ENCODE measurements at places on chromosomes 5 and 9.
A peak's percentile ranks its signal among the peaks of the same experiment; 100 is the strongest.

- DNase-seq, result no peak
These were observed 617 bp downstream of the PTPN3 start for GRCh38 chr9:109497226-109498153.

GRCh38 chr9:91246846-91247245, 114.9 kb downstream of the AUH start:
- no peak for DNase-seq

- no peak for DNase-seq
These were observed 155.7 kb downstream of the FBXL7 start for GRCh38 chr5:15655683-15656082.

GRCh38 chr9:91805031-91805430, 145.0 kb downstream of the ROR2 start:
- no peak for DNase-seq

GRCh38 chr5:172443441-172444109, 10.8 kb downstream of the SH3PXD2B start:
- DNase-seq, result no peak

DNA sequence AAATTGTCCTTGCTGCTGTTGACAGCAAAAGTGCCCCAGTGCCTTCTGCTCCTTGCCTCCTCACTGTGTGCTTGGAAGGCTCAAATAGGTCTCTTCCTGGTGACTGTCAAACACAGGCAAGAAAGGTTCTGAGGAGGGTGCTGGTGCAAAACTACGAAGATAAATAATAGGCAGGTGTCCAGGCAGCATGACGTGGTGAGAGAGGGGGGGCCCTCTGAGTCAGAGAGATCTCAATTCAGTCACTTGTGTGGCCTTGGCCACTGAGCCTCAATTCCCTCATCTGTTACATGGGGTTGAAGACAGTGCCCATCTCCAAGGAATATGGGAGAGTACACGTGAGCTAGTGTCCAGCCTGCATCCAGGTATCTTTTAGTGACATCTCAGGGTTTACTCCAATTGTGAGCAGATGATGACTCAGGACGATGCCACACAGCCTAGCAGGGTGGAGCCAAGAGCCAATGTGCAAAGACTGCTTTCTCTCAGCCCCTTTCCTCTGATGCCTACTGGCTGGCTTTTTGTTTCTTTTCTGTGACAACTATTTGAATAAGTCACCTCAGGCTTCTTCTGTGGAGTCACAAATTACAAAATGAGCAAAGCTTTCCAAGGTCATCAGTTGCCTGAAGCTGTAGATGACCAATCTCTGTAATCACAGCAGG, 29.7 kb upstream of the SMIM32 start:
- DNase-seq, result no peak

DNA sequence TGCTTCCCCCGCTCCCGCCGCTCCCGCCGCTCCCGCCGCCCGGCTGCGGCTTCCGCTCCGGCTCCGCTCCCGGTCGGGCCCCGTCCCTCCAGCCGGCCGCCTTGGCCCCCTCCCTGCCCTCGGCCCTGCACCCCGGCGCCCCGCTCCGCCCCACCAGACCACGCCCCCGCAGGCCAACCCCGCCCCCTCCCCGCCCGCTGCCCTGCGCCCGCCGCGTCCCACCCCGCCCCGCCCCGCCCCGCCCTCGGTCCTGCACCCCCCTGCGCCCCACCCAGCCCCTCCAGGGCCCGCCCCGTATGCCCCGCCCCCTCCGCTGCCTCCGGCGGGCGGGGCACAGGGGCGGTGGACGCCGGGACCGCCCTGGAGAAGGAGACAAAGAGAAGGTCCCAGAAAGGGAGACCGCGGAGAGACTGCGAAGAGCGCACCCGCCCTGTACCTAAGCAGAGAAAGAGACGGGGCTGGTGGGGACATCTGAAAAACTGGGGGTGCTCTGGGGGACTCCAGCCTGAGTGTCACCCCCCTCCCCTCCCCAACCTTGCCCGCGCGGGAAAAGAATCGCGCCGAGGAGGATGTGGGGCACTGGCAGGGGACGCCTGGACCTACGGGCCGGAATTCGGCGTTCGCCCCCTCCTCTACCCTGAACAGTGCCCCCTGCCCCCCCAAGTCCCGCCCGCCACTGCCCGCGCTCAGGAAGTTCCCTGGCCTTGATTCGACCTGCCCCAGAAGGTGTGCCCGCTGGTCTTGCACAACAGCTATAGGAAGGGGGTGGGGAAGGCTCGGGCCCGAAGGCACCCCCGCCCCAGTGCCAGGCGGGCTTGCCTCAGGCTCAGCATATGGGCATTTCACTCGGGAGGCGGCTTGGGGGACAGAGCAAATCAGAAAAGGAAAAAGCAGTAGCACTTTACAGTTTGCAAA, 42.8 kb upstream of the STXBP1 start:
- DNase-seq, result peak; percentile 93

DNA sequence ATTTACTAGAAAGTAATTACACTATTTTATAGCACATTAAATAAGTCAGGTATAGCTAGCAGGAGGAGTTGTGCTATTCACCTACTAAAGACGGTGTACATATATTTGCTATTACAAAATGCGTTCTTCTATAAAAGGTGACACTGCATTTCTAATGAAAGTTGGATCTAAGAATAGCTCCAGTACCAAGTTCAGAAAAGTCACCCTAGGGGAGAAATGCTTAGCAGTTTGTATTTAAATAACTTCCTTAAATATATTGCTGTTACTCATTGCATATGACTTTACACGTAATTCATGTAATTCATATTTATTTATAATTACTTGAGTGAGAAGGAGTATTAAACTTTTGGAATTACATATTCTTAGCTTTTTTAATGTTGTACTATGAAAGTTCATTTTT, 7.0 kb upstream of the SUB1 start:
- no peak for DNase-seq

GRCh38 chr9:84761137-84761808, 91.7 kb downstream of the NTRK2 start:
- no peak for DNase-seq

- DNase-seq, result no peak
These were observed 247.0 kb downstream of the YTHDC2 start for GRCh38 chr5:113760486-113760885.

GRCh38 chr5:89377767-89378455, 494.9 kb upstream of the MEF2C start:
- no peak for DNase-seq

GRCh38 chr9:99134893-99135341, 30.0 kb downstream of the TGFBR1 start:
- DNase-seq, result no peak

GRCh38 chr5:109739741-109740728, 50.3 kb downstream of the MAN2A1 start:
- no peak for DNase-seq

DNA sequence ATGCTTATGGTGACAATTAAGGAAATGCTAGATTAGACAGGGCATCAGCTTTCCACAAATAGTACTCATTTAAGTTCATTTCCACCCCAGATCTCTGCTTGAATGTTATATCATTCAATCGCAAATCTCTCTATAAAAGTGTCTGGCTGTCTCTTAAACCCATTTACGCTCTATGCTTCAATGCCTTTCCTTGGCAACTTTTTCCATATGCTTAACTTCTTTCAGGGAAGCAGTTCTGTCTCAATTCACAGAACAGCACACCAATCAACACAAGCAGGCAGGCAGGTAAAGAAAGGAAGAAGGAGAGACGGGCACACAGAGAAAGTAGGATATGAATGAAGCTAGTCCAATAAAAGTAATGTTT, 243.1 kb downstream of the DENND1A start:
- no peak for DNase-seq

DNA sequence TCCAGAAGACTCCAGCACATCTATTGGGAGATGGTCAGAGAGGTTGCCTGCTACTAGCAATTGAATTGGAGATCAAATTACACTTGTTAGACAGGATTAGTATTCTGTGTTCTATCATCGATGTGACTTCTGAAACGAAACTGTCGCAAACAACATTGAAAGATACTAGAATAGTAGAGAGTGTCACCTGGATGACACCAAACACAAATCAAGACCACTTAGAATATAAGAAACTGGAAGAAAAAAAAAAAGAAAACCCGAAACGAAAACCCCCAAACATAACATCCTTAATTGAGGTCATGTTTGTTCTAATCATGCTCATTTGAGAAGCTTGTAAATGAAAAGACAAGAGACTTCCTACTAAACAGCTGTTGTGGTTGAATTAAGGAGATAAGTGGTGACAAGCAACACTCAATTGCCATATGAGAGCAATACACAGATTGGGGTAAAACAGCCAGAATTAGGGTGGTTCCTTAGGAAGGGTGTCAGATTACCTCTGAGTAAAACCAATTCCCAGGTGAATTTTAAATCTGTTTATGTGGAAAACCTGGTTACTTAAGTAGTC, 97.6 kb downstream of the BASP1 start:
- DNase-seq, result no peak

- DNase-seq, result no peak
These were observed 44.7 kb downstream of the STOM start for GRCh38 chr9:121325387-121325786.

- DNase-seq, result no peak
These were observed 71.3 kb upstream of the PPP1R2B start for GRCh38 chr5:156778752-156779151.

DNA sequence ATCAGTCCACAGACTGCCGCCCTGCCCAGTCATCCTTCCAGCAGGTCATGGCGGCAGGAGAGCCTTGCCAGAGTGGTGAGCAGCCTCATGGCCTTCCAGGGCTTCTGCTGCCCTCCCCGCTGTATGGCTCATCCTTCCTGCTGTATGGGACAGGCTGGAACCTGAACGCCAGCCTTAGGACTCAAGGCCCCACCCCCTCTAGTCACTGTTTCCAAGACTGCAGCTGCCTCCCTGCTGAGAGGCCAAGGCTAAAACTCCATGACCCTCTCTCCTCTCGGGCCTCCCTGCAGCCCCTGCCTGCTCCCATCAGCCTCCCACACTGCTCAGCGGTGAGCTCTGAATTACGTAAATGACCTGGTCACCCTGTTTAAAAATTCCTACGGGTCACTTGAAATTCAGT, 227.5 kb downstream of the AGTPBP1 start:
- DNase-seq, result no peak

GRCh38 chr5:172144291-172144815, 43.7 kb downstream of the STK10 start:
- no peak for DNase-seq

DNA sequence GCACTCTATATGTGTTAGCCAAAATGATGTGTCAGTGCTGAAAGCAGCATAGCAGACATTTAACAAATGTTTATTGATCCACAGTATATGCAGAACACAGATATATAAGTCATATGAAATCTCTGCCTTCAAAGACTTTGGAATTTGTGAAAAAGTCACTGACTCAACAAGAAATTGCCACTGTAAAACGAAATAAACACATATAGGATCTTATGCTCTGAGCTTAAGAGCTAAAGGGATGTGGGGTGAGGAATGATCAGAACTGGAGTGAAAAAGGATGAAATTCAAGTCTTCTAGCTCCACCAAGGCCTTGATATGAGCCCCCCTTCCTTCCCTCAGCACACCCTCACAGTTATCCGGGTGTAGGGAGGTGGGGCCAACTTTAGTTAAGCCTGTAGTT, 49.9 kb downstream of the PLAC8L1 start:
- no peak for DNase-seq
